ENCODE measurements at places on chromosomes 1 and 21.

DNA sequence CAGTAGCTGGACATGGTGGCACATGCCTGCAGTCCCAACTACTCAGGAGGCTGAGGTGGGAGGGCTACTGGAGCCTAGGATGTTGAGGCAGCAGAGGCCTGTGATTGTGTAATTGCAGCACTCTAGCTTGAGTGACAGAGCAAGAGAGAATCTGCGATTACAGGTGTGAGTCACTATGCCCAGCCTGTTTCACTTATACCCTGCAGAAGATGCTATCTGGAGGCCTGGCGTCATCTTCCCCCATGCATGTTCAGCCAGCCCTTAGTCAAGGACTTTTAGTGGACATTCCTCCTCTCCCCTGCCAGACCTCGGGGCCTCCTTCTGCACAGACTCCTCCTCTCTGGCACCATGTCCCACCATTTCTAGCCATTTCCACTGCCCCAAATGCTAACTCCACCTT, 36.3 kb upstream of the RCC2 start:
- DNase-seq: peak; percentile 44

DNA sequence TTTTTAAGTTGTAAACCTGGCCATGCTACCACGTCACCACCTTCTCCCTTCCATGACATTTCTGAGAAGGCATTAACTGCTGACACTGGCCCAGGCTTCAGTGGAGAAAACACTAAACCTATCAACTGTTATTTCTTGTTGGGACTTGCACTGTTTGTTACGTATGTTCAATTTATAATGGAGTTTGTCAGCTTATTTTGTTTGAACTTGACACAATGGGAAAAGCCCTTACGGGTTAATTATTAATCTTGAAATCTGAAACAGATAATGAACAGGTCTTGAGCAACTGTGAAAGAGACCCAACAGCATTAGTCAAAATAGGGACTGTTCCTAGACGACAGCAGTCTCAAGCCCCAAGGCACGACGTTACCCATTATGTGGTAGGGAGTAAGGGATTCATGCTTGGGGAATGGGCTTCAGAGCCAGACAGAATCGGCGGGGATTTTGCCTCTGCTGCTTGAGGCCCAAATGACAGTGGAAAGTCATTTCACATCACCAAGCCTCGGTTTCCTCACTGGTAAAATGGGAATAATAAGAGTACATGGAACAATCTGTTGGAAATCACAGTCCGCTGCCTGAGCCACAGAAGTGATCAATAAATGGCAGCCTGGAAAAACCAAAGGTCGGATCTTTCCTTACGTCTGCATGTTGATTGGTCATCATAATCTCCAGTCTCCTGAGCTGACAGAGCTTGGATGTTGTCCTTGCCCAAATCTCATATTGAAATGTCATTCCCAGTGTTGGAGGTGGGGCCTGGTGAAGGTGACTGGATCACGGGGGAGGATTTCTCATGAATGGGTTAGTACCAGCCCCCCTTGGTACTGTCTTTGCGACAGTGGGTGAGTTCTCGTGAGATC, 44.5 kb downstream of the TIAM1 start:
- DNase-seq: no peak

- DNase-seq: no peak
Measured at GRCh38 chr1:199590708-199591107, 436.8 kb upstream of the NR5A2 start.

- DNase-seq: no peak
Measured at GRCh38 chr1:171296897-171297296, 17.1 kb upstream of the FMO4 start.

GRCh38 chr1:91783423-91784170, 102.4 kb downstream of the TGFBR3 start:
- DNase-seq: no peak

Measured in LHCN-M2 (cell line).